GDM1 (cell line): ENCODE measurements at places on chromosomes 4 and X.

DNA sequence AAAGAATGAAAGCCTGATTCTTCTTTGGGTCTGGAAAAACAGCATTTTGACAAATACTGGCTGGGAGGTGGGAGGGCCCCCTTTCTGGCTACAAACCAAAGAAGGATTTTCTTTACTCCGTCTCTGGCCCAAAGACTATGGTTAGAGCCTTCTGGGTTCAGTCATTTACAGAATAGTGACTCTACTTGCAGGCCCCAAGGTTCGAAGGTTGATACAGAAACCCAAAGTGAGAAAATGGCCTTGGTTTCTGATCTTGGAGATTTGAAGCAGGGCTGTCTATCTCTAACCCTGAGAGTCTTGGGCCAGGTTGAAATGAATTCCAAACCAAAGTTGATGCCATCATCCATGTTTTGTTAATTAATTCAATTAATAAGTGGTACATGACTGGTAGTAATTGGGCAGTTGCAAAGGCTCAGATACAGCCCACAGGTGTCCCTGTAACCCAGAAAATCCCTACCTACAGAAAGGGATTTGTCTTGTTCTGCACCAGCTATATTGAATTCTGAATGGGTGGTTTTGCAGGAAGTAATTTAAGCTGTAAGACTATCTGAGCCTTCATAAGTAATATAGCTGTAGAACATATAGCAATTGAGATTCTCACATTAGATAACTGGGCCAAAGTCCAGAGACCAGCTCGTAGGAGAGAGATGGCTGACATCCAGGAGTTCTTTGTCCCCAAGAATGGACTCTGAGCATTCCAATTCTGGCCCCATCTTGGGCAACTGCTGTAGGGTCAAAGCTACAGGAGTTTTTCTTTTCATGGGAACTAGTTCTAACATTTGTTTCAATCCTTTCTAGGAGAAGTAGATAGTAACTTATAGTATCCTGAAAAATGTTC lies 34.5 kb downstream of the CHRNA9 start:
- no peak for DNase-seq

GRCh38 chr4:101186567-101187184 lies 160.7 kb downstream of the PPP3CA start:
- DNase-seq: no peak

DNA sequence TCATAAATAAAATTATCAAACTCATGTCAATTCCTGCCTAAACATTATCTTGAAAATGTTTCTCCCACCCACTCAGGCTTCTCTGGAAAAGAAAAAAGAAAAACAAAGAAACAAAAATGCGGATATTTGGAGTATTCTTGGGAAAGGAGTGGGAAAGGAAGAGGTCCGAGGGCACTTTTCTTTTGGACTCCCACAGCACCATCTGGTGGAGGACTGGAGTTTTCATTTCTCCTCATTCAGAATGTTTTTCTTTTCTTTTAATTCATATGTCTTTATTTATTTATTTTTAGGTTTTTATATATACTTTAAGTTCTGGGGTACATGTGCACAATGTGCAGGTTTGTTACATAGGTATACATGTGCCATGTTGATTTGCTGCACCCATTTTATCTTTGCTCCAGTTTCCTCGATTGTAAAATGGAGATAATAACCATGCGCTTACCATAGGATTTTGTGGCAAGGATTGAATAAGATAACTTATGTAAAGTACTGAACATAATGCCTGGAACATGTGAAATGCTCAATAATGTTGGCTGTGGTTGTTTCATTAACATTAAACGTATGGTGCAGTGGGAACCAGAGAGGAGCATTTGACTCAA lies 8.0 kb upstream of the KCNE5 start:
- no peak for DNase-seq

DNA sequence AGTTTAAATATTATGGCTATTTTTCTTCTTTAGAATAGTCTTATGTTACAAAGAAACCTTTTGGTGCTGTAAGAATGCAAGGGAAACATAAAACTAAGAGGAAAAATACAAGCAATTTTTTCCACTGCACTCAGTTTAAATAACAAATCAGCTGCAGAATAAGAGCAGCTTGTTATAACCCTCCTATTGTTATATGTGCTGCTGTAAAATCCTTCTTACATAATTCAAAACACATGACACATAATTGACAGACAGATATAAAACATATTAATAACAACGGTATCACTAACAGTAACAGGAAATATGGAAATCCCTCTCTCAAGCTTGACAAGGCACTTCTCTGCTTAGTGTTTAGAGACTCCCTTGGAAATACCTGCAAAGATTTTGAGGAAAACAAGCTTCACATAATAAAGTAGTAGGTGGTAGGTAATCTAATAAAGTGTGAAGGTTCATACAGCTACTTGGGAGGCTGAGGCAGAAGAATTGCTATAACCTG lies 385.3 kb upstream of the HS3ST1 start:
- no peak for DNase-seq

- DNase-seq: no peak
These were observed 627.9 kb upstream of the AGA start for GRCh38 chr4:178070163-178070562.

DNA sequence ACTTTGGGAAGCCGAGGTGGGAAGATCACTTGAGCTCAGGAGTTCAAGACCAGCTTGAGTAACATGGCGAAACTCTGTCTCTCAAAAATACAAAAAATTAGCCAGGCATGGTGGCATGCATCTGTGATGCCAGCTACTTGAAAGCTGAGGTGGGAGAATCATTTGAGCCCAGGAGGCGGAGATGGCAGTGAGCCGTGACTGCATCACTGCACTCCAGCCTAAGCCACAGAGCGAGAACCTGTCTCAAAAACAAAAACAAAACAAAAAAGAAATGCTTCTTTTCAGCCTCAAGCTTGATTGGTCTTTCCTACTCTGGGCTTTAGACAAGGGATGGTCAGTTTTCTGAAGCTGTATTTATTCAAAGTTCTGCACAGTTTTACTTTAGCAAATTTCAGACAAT lies 15.8 kb upstream of the DHRSX start:
- no peak for DNase-seq

DNA sequence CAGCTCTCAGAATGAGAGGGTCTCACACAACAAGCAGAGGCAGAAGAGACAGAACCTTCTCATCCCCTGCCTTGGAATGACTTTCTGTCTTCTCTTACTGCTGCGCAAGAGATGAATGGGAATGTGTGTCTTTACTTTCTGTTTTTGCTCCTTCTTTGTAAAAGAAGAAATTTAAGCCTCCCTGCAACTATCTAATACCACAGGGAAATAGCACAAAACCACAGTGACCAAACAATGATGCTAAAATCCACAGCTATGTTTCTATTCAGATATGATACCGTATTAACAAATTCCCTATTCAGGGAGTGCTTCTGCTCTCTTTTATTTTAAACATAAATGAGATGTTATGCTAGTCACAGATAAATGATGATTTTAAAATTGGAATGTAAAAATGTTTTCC lies 173.8 kb upstream of the RAI2 start:
- no peak for DNase-seq

- DNase-seq: no peak
These were observed 82.9 kb upstream of the PNPLA4 start for GRCh38 chrX:8010105-8010504.

- DNase-seq: no peak
These were observed 209.1 kb downstream of the NAF1 start for GRCh38 chr4:162957521-162958143.

- DNase-seq: no peak
These were observed 24.5 kb downstream of the DHX15 start for GRCh38 chr4:24559889-24560288.

DNA sequence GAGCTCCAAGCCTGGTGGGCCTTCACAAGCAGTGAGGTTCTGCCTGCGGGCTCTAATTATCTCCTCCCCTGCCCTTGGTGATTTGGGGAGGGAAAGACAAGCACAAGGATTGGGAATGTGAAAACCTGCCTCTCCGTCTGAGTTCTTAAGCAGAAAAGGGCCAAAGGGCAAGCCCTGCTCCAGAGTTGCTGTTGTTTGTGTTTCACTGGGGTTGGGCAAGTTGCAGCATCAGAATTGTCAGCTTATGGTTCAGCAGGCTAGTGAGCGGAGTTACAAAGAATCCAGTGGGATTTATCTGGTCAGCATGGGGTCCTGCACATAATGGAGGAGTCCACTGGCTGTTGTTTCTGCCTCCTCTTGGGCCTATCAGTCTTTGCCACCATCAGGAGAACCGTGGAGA lies 60.5 kb downstream of the NHS start:
- DNase-seq: no peak

DNA sequence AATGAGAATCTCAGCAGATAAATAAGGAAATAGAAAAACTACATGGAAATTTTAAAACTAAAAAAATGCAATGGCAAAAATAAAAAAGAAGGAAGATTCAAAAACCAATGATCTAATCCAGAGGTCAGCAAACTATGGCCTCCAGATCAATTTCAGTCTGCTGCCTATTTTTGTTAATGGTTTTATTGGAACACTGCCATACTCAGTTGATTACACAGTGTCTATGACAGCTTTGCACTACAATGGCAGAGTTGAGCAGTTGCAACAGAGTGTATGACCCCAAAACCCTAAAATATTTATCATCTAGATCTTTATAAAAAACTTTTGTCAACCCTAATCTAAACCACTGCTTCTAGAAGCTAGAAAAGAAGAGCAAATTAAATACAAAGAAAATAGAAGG lies 170.3 kb downstream of the RAB28 start:
- no peak for DNase-seq

GRCh38 chr4:165964591-165964990 lies 91.6 kb downstream of the TLL1 start:
- DNase-seq: no peak

DNA sequence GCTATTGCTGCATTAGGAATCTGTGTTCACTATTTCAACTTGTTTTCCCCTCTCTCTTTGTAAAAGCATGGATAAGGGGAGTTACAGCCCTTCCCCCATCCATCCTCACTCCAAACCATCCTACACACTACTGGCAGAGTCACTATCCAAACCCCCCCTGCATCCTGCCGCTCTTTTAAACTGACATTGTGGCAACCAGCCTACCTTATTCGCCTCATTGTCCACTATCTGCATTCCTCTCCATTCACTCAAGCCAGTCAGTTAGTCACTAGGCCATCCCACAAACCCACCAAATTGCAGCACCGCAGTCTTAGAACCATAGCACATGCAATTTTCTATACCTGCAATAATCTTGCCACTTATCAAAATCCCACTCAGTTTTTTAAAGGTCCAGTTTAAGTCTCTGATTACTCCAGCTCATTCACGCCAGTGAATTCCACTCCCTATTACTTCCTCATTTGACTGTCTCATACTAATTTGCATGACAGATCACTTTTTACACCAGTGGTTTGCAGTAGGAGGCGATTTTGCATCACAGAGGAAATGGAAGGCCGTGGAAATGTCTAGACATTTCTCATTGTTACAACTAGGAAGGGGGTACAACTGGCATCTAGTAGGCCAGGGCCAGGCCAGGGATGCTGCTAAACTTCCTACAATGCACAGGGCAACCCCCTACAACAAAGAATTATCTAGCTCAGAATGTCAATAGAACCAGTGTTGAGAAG lies 181.8 kb downstream of the HS6ST2 start:
- DNase-seq: no peak

- DNase-seq: no peak
These were observed 29.6 kb downstream of the TEX11 start for GRCh38 chrX:70878902-70879301.

GRCh38 chr4:119682099-119682498 lies 53.5 kb upstream of the PDE5A start:
- DNase-seq: no peak

- no peak for DNase-seq
These were observed 33.3 kb upstream of the H2AZ1 start for GRCh38 chr4:99983289-99983943.

DNA sequence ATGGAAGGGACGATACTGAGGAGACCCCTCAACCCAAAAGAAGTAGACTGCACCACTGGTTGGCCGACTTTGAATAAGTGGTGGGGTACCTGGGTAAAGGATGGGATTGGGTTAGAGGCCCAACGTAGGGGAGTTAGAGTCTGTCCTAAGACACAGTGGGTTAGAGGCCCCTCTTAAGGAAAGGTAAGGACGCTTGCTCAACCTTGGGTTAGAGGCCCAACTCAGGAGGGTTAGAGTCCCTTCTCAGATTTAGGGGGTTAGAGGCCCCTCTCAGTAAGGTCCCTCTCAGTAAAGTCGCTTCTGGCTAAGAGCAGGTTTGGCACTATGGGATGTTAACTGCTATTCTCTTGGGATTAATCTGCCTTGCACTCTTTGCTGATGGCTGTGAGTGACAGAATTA lies 81.3 kb downstream of the ACOX3 start:
- DNase-seq: no peak

GRCh38 chr4:82268050-82268825 lies 105.6 kb downstream of the HNRNPD start:
- DNase-seq: peak; percentile 37

DNA sequence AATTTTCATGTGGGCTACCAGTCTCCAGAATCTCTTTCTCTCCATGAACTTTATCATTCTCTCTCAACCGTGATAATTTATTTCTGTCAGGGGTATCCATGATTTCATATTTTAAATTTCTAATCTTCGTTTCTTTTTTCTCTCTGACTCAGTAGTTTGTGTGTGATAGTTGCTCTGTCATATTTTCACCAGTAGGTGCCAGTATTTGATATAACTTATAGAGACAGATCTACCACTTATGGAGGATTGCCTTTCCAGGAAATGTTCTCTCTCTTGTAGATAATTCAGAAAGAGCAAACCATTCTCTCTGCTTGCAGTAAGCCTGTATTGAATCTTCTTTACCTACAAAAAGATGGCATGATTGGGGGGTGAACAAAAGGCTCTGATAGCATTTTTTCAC lies 79.3 kb upstream of the DYNLT3 start:
- no peak for DNase-seq

DNA sequence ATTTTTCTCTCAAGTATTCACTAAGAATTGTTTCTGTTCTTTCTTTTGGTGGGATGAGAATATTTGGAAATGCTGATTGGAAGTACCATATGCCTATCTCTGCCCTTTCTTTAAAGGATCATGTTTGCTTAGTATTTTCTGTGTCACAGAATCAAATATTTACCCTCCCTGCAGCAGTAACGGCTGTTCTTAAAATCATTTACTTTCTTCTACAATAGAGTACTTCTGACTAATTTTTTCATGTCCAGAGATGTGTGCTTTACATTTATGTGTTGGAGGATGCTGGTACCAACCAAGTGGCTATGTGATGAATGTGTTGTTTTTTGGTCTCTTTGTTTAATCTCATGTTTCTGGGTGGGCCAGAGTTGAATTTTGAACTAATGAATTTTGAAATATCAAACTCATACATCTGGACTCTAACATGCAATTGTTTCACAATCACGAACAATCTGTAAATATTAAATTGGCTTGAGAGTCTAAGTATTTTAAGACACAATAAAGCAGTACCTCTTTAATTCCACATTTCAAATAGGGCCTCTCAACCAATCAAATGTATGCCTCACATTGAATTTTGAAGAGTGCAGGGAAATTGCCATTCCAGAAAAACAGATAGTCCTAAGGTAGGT lies 59.4 kb upstream of the ARSJ start:
- no peak for DNase-seq

- peak; percentile 29 for DNase-seq
These were observed 65.7 kb upstream of the MAP9 start for GRCh38 chr4:155442267-155443105.

GRCh38 chrX:112631892-112632291 lies 47.8 kb downstream of the LHFPL1 start:
- no peak for DNase-seq
